Retina (tissue), 1 donor: ENCODE measurements at places on chromosomes 6 and 20.

DNA sequence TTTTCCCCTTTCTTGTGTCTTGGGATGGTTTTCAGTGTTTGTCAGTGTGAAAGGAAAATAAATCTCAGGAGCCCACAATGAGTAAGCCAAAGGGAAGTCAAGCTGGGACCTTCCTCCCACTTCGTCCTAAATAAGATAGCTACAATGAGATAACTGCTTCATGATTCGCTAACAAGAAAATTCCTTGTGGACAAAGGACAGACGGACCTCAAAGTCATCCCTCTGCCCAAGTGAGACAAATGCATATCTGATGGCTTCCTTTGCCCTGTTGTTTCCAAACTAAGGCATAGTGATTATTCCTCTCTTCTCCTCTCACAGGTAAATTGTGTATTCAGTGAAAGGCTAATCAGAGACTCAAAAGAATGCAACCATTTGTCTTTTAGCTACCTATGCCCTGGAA is 26.1 kb upstream of the ADTRP start:
- no peak for DNase-seq

- no peak for DNase-seq
Measured at GRCh38 chr6:3398165-3398562, 58.7 kb downstream of the SLC22A23 start.

DNA sequence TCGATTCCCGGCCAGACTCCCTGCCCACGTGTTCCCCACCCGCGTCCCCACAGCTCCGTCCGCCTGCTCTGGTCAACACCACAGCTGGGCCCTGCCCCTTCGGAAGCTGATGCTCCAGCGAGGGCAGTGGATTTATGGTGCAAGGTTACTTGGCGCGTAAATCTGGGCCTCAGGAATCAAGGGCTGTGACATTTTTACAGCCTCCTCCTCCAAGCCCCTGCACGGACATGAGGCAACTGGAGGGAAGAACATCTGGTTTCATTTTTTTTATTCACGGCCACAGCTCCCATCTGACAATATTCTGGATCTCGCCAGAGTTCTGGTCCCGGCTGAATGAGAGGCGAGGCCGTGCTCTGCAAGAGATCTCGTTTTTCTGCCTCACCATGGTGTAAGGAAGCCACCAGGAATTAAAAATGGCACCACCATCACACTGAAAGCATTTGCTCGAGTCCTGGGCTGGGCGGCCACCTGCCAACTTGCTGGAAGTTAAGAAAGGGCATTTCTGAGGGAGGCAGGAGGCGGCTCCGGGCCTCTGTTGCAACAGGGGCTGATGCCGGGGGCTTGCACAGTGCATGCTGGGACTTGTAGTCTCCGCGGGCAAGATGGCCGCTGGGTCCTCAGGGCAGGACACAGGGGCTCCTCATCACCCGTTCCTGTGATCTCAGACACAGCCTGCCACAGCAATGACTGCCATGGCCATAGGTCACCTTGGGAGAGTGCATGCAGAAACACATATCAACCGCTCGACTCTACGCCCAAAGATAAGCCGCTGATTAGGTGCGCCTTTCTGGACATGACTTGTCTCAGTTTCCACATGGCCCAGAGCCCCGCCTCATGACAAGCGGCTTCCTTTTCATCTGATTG is 148.5 kb downstream of the LY86 start:
- DNase-seq: peak; percentile 57

DNA sequence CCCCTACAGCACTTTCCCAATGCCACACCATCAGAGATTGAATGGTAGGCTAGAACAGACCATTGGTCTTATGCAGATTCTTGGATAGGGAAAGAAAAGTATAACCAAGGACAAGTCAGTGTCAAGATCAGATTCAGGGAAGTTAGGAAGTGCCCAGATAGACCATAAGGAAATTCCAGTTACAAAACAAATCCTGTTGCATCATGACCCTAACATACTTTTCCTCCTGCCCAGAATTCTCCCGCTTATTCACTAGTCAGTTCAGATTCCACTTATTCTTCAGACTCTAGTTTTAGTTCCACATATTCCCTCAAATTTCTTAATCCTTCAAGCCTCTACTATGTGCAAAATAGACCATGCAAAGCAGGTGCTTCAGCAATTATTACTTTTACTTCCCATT is 20.7 kb downstream of the METTL24 start:
- no peak for DNase-seq

GRCh38 chr6:82217018-82217586 is 30.4 kb downstream of the IBTK start:
- DNase-seq: no peak

GRCh38 chr6:112033791-112034615 is 19.9 kb upstream of the CCN6 start:
- DNase-seq: no peak

- DNase-seq: no peak
Measured at GRCh38 chr6:132742495-132742894, 15.2 kb downstream of the VNN2 start.

DNA sequence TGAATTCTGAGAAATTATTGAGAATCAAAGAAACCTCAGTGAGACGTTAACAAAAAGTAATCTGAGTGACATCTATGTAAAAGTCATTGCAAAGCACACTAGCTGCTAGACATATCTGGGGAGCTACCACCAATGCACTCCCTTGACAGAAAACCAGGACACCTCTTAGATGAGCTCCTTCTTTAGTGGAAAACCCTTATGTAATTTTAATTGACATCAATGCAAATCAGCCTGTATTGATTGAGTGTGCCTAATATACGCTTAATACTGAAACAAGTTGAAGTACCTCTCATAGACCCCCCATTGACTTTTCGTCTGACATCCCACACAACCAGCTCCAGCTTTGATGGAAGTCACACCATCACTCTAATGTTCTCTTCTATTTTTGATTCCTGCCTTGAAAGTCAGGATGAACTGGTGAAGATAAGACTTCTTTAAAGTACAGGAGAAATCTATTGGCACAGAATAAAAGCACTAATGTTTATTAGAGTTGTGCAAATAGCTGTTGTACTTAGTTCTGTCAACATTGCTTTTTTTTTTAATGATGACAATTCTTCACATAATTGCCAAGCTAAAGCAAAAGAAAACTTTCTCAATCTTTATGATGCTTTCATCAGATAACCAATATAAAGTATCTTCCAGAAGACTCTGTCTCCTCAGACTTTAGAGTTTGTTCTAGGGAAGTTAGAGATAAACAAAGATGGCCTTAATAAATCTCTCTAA is 98.0 kb upstream of the FAM8A1 start:
- DNase-seq: no peak

- no peak for DNase-seq
Measured at GRCh38 chr6:113978084-113978675, 7.2 kb upstream of the HDAC2 start.

DNA sequence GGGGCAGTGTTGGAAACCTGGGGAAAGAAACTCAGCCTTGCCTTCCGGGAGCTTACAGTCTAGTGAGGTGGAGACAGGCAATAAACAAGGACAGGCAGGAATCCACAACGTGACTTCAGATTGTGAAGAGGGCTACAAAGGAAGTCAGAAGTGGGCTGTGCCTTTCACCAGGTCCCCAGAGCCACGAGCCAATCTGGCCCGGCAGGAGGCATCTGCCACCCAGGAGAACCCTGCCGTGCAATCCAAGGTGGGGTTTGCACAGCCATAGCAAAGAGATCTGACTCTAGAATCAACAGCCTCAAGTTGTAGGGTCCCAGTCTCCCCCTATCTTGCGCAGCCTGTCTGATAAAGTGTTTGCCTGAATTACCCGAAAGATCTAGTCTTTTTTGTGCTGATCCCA is 5.5 kb downstream of the SLC32A1 start:
- DNase-seq: no peak

GRCh38 chr6:153167907-153168306 is 36.8 kb upstream of the RGS17 start:
- no peak for DNase-seq

GRCh38 chr20:35953387-35954199 is 709 bp downstream of the SCAND1 start:
- DNase-seq: no peak

DNA sequence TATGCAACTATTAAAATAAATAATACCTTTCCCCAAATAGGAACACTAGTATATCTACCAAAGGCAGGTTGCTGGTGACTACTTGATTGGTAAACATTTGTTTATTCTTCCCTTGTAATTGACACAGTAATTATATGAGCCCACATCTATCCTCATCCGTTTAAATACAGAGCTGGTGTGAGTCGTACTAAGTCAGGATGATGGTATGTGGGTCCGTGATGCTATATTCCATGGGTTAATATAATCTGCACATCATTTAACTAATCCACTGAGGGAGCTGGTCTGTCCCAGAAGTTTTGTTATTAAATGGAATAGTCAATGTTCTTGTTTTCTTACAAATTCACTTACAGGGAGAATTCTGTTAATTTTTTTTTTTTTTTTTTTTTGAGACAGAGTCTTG is 164.0 kb upstream of the AGPAT4 start:
- no peak for DNase-seq

- DNase-seq: no peak
Measured at GRCh38 chr6:136669299-136669699, 119.1 kb upstream of the MAP7 start.

- no peak for DNase-seq
Measured at GRCh38 chr6:20688710-20689500, 154.6 kb downstream of the CDKAL1 start.

DNA sequence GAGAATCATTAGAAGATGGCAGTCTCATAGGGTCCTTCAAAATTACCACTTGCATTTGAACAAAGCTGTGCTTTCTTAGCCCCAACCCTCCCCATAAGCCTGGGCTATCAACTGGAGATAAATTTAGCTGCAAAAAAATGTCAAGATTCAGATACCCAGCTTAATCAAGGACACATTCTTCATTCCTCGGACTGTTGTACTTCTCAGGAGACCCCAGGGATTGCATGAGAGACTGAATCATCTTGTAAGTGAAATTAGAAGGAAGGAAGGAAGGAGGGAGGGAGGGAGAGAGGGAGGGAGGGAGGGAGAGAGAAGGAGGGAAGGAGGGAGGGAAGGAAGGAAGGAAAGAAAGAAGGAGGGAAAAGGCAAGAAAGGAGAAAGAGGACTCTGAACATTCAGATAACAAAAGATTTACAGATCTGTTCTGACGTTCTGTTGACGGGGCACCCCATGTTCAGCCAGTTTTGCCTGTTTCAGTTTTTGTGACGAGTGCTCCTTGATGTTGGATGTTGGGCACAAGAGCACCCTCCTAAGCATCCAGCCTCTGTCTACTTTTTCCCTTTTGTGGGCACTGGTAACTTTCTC is 498.7 kb downstream of the PREX1 start:
- DNase-seq: no peak

DNA sequence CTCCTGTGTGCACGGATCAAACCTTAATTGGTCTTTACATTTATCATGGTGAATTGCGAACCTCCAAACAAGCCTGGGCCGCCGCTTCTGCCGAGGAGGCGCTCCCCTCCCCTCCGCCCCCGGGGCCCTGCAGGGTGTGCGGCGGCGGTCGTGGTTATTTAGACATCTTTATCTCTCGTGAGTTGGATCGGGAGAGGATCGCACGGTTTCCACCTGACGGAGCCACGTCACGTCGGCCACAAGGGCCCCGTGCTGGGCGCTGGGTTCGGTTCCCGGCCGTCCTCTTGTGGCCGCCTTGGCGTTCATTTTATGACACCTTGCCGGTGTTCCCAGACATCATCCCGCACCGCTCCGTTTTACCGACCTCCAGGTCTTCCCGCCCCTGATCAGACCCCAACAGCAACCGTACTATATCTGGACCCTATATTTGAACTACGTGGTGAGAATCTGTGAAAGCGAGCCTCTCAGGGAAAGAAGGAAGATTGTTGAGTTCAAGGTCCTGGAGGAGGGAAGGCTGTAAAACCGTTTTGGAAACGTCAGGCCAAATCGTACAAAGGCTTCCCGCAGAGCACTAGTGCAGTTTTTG is 1.3 kb upstream of the CNR1 start:
- DNase-seq: peak; percentile 83

DNA sequence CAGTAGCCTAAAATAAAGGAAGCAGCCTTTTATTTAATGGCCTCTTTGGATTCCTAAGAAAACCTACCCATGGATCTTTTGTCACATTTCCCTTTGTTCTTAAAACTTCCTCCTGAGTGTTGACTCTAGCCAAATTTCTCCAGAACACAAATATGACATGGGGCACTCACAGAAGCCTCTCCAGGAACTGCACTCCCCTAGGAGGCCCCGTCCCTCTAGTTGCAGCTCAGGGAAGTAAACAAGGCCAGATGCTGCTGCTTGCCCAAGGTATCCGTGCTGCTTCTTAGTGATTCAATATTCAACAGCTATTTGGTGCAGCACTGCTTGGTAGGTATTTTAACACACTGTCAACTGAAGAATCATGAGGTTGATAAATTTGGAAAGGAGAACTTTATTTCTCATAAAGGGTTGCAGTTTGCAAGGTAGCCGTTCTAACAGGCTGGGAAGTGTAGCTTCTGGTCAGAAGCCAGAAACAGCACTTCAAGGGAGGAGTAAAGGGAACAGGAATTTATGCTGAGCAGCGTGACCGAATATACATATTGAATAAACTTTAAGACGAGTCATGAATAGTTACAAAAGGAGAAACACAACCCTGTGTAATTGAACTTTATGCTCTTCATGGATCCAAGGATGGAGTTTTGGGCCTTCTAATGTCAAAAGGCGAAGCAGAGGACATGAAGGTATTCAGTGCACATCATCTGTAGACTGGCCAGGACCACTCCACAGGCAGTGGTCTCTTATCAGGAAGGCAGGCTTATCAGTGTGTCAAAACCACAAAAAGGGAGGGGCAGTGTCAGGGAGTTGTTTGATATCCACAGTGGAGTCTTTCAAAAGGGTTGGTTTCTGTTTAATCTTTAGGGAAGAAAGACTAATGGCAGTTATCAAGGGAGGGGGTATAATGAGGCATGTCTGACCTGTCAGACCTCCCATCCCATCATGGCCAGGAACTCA is 63.3 kb downstream of the CD24 start:
- DNase-seq: no peak

DNA sequence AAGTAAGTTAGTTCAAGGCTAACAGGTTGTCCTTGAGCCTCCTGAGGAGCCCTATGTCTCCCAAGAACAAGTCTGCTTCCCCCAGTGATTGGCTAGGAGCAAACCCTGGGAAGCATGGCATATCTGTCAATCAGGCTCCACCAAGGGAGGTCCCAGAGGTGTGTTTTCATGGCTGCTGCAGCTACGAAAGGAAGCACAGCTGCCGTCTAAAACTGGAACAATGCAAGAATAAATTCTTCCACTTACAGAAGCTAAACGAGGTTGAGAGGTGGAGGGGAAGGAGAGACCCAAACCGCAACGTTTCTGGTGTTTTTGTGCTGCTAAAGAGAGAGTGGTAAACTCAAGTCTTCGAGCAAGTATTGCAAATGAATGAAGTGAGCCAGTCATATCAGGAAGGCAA is 4.9 kb upstream of the PTGIS start:
- no peak for DNase-seq

DNA sequence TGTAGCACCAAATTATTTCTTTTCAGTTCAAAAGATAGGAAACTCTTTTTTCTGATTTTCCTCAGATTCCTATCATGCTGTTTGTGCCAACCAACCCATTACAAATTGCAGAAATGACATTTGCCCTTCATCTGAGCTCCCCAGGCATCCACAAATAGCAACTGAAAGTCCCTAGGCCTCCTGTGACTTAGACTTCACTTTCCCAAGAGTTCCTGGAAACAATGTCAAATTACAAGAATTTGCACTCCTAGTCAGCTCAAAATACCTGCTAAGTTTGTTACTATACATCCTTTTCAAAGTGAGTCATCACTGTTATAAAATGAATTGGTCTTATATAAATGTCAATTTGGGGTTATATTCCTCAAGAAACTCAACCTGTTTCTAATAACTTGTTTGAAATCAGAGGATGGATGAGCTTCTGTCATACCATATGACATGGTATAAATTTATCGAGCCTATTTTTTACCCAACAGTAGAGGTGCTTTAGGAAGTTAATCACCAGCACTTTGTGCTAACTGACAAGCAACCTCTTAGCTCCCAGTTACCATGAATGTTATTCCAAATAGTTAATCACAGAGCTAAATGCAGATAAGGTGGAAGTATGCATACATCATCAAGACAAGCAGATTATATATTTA is 256.5 kb downstream of the HACE1 start:
- no peak for DNase-seq
